ENCODE measurements at places on chromosomes 12 and 14. TPM values are rescaled to one million over a fixed set of nuclear protein-coding genes. Genes with fewer than 3 reads are reported as not detected.

OR4L1 gene
- total RNA-seq = not detected

RGS6 gene
- total RNA-seq = not detected

PTGDR gene
- total RNA-seq = 2.6 TPM

CLEC1B gene
- total RNA-seq = not detected

TAS2R9 gene
- not detected for total RNA-seq
